ENCODE measurements at places on chromosomes 3 and 15.

GRCh38 chr3:63588895-63589294, 63.6 kb upstream of the SNTN start:
- DNase-seq, result no peak

DNA sequence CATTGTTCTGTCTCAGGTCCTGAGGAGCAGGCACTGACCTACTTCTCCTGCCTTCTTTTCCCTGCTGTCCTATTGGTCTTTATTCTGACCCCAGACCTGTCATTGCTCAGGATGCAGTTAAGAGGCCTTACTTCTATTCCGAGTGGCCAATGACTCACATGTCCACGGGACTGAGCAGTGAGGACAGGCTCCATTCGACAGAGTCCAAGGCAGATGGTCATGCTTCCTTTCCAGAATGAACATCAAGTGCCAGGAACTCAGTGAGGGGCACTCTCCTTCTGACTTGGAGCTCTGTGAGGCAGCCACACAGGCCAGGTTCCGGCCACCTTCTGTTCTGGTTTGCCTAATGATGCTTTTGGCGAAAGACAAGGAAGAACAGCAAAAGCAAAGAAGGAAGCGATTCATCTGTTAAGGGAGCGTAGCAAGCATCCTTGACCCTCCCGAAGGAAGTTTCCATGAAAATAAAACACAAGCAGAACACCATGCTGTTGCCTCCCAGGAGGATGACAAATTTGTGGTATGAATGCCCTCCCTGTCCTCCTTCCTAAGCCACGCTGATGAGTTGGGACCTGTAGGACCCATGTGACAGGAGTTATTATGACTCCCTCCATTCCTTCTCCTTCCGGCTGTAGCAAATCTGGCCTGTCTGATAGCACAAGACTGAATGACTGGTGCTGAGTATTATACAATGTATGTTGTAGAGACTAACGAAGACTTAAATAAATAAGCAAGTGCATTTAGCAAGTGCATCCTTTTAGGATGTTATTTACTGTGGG, 14.4 kb upstream of the TPRG1 start:
- no peak for DNase-seq

- DNase-seq, result no peak
These were observed 66.6 kb upstream of the FURIN start for GRCh38 chr15:90801803-90802202.

DNA sequence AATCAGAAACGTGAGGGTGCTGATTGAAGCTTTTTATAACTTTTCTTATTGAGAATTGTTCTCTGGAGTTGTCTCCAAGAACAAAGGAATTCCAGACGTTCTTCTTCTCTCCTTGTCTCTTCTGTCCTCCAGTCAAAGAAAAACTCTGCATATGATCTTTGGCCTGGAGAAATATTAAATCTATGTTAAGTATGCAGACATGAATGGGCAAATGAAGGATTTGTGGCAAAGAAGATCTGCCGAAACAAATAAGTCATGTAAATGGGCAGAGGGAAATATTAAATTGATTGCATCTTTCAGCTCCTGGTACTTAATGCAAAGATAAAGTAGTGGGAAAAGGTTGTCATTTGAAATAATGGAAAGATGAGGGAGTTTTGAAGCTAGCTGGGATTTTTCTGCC, 74.9 kb downstream of the IGF1R start:
- no peak for DNase-seq

DNA sequence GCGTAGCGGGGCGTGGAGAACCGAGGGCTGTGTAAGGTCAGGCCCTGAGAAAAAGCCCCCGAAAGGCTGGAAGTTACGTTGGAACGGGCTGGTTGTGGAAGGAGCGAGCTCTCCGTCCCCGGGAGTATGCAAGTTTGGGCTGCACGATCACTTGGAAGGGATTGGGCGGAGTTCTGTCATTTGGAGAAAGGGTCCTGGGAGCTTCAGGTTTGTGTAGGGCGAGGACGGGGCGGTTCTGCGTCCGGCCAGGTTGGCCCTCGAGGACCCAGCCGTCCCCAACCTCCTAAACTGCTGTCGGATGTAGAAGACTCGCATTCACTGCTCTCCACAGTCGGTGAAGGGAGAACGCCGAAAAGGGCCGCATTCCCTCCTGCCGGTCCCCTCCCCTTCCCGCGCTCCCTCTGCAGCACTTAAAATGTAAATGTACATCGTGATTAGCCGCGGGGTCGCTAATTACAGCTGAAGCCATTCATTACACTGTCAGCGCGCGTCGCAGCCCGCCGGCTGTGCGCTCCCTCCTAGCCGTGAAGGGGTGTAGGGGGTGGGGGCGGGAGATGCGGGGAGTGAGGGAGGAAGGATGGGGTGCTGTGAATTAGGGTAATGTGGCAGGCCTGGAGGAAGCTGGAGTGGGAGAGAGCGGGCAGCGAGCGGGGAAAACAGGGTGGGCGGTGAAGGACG, 2.5 kb upstream of the RPP25 start:
- peak; percentile 79 for DNase-seq

DNA sequence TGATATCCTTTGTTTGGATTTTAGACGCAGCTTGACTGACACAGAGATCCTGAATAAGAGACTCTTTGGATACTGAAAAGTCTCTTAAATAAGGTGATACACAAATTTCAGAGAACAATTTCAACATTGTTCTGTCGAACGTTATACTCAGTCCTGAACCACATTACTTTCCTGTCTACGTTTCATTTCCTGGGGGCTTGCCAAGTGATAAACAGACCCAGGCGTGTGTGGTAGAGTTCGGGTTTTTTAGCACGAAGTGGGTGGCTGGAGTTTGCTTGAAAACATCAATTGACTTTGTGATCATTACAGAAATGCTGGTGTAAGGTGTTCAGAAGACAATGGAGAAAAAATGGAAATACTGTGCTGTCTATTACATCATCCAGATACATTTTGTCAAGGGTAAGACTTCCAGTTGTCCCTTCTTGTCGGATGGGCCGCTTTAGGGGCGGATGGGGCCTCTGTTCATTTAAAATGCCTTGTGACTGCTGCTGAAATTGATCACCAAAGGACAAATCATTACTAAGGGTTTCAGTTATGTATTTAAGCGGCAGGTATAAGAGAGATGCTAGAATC, at the start of gene CD96:
CD96 (plus strand) TSS at position 287 of the 573 bp plus-strand sequence; CDS start at position 339, 52 bp downstream.
- DNase-seq, result no peak

- DNase-seq, result no peak
These were observed 32.9 kb upstream of the UTS2B start for GRCh38 chr3:191363221-191363620.

- DNase-seq, result no peak
These were observed 485.4 kb downstream of the GRM7 start for GRCh38 chr3:7346364-7346763.

GRCh38 chr3:175267121-175267531, 408.0 kb downstream of the NAALADL2 start:
- no peak for DNase-seq

DNA sequence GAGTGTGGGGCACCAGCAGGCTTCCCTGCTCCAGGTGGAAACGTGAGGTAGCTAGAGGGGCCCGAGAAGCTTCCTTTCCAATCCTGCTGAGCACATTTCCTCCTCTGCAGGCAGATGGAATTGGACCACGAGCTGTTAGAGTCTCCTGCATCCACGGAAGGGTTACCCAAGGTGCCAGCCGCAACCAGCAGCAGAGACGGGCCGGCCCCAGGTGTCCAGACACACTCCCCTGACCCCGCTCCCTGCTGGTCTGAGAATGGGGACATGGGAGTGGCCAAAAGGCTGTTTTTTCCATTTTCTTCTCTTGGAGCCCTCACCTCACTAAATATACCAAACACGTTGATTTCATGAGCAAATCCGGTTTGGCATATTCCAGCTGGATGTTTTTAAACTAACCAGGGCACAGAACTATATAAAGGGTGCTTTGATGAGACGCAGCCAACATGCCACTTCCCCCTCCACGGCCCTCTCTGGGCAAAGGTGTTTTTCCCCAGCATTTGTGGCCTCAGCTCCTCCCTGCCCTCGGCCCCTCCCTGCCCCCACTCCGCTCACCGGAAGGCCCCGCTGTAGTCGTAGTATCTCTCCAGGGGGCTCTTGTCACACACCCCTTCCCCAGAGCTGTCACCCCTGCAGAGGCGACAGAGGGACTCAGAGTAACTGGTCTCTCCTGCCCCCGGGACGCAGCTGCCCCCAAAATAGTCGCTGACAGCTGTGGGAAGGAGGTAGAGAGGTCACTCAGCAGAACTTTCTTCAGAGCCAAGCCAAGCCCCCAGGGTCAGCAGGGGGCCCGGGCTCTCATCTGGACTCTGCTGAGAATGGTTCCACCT, 7.0 kb downstream of the MELTF start:
- peak; percentile 14 for DNase-seq

DNA sequence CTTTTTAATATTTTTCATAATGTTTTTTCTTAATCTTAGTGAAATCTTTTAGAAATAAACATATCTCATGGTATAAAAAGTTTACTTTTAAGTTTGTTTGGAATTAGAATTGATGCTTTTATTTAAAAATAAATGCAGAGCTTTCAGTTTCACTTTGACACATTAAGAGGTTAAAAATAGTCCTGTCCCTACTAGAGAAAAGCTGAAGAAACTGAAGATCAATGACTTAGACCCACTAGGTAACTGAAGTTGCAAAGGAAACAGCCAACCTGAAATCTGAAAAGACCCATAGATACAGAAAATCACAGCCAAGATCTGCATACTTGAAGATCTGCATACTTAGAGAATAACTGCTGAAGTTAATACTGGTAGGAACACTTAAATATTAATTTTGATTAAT, 237.6 kb downstream of the RAP2B start:
- no peak for DNase-seq

DNA sequence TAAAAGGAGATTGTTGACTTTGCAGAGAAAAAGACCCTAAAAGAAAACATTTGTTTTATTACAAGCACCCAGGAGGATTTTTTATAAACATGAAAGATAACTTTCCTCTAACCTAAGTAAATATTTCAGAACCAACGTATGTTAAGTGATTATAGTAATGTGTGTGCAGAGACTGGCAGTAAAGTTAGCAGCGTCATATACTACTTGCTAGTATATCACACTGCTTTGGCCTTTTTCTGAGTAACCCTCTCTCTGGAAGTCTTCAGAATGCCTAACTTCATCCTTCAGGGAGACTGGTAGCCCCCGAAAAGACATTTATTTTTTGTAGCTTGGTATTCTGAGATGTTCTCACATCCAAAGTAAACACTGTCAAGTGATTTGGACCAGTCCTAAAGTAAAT, 17.9 kb downstream of the UBE2E1 start:
- no peak for DNase-seq

- DNase-seq, result no peak
These were observed 14.9 kb upstream of the CFAP20DC start for GRCh38 chr3:59064728-59065127.

GRCh38 chr3:16600780-16601536, 4.3 kb downstream of the DAZL start:
- DNase-seq, result peak; percentile 73

- peak; percentile 29 for DNase-seq
These were observed 3.1 kb upstream of the CAMKV start for GRCh38 chr3:49872801-49873281.

- DNase-seq, result no peak
These were observed 221.8 kb upstream of the SUCLG2 start for GRCh38 chr3:67876261-67876660.

DNA sequence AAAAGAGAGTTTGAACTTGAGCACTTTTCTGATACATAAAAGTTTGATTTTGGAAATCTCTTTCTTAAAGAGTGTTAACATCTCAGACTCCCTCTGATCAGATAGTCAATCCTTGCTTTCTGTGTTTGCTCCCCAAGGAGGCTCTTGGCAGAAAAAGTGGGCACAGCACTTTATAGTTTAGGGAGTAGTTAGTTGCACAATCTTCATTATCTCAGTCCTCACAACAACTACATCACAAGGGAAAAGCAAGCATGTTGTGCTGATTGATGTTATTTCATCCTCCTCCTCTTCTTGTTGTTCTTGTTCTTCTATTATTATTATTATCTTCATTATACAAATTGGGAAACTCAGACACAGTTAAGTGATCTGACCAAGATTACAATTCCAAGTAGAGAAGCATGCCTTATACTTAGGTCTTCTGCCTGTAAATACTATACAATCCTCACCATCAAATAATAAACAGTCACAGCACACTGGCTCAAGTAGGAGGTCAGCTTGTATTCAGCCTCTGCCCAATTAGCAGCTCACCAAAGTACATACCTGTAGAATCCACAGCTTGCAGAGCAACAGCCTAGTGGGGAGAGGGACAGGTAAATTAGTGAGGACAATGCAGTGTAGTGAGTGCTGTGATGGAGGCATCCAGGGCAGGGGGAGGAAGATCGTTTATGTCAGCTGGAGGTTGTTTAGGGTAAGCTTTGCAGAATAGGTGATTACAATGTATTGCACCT, 304.1 kb upstream of the MME start:
- peak; percentile 34 for DNase-seq

DNA sequence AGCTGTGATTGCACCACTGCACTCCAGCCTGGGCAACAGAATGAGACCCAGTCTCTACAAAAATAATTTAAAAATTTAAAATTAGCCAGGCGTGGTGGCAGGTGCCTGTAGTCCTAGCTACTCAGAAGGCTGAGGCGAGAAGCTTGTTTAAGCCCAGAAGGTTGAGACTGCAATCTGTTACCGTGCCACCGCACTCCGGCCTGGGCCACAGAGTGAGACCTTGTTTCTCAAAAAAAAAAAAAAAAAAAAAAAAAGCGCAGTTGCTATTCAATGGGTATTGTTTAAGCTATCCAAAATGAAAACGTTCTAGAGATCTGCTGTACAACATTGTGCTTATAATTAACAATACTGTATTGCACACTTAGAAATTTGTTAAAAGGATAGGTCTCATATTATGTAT, 24.0 kb downstream of the ZNF148 start:
- DNase-seq, result no peak

DNA sequence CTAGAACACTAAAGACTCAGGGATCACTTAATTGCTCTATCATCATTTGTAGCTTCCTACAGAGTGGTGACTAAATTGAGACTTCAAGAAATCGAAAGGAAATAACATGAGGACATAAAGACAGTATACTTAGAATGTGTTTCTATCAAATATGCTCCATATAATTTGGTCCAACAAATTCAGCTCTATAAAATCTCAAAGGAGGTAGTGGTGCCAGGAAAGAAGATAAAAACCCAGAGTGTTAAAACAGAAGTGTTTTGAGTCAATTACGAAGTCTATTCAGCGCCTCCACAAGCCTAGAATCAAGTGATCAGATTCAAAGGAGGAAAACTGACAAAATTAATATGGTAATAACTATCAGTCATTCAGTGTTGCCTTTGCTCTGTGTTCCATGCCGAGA, 22.9 kb downstream of the MAGI1 start:
- DNase-seq, result no peak

DNA sequence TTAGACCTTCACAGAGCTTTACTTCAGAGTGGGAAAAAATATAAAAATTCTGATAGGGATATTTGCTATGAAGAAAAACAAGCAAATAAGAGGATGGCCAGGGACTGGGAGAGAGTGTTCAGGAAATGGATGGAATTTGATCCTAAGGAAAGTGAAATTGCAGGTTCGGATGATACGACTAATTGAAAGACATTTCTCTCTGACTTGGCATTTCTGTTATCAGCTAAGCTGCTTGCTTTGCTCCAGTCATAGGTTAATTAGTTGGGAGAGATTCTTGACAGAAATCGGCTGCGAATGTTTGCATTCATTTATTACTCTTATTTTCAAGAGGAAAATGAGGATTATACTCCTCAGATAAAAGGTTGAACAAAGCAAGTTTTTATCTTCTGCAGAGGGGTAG, 808.7 kb upstream of the NECTIN3 start:
- DNase-seq, result no peak
